ENCODE measurements at places on chromosomes 6 and 20. TPM values are rescaled to one million over a fixed set of nuclear protein-coding genes. Genes with fewer than 3 reads are reported as not detected.

DNA sequence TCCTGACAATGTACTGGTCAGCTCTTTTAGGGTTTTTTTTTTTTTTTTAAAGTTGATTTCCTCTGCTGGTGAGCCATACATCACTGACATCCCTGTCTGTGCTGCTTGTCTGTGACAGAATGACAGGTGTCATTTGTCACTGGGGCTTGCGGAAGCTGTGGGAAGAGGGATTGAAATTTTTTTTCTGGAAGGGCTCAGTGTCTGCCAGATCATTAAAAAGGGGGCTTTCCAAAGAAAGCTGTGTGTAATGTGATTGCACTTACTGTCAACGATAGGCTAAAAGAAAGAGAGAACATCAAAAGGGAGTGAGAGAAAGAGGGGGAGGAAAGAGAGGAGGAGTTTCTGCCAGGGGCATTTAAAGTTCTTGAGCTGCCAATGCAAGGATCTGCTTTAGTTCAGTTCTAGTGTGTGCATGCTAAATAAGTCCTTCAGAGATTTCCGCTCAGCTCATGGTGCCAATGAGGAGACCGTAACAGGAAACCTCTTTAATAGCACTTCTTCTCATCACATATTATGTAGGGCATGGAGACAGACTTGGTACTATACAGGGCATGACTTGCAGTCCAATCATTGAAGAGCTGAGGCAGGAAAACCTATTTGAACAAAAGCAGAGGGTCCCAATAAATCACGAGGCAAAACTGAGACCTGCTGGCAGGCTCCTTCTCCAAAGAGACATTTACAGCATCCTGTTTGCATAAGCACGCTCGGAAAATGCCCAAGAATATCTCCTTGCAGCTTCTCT, 177.2 kb downstream of the TSHZ2 start:
- no peak overlapping the region for H3K27ac ChIP-seq
- H3K36me3 ChIP-seq, result no peaks in the 10 kb centered on the region
- H3K4me1 ChIP-seq, result no peaks in the 10 kb centered on the region
- H3K4me3 ChIP-seq, result no peak overlapping the region
- no peak for DNase-seq
- H3K27me3 ChIP-seq, result no peaks in the 10 kb centered on the region

GRCh38 chr6:30645989-30646388, 944 bp upstream of the C6orf136 start:
- peaks cover 16% of the 10 kb centered on the region for H3K4me1 ChIP-seq
- H3K27me3 ChIP-seq, result no peaks in the 10 kb centered on the region
- H3K4me3 ChIP-seq, result no peak overlapping the region
- H3K36me3 ChIP-seq, result no peaks in the 10 kb centered on the region
- peak overlapping the region; percentile 2 for H3K27ac ChIP-seq
- no peak for DNase-seq

DNA sequence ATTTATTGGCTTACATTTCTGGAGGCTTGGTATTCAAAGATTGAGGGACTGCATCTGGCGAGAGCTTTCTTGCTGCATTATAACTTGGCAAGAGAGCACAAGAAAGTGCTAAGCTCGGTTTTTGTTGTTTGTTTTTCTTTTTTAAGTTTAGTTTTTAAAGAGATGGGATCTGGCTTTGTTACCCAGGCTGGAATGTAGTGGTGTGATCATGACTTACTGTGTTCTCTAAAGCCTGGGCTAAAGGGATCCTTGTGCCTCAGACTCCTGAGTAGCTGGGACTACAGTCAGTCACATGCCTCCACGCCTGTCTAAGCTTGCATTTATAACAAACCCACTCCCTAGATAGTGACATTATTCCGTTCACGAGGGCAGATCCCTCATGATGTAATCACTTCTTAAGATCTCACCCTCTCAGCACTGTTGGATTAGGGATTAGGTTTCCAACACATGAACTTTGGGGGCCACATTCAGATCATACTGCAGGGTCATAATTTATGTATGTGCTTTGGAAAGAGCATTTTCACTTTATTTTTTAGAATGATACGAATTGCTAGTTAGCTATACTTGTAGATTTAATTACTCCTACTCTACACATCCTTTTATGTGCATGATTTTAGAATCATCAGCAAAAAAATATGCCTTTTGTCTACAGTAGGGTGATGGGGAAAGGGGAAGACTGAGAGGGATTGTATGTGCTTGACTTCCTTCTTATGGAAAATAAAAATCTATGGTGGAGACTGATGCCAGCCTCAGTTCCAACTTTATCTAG, 167.8 kb downstream of the JARID2 start:
- no peak for DNase-seq
- no peaks in the 10 kb centered on the region for H3K4me1 ChIP-seq
- no peaks in the 10 kb centered on the region for H3K36me3 ChIP-seq

GRCh38 chr20:20778676-20779075, 66.2 kb upstream of the RALGAPA2 start:
- no peaks in the 10 kb centered on the region for H3K36me3 ChIP-seq
- no peaks in the 10 kb centered on the region for H3K27me3 ChIP-seq
- H3K4me3 ChIP-seq, result no peak overlapping the region
- no peak overlapping the region for H3K27ac ChIP-seq
- no peak for DNase-seq
- no peaks in the 10 kb centered on the region for H3K4me1 ChIP-seq

DNA sequence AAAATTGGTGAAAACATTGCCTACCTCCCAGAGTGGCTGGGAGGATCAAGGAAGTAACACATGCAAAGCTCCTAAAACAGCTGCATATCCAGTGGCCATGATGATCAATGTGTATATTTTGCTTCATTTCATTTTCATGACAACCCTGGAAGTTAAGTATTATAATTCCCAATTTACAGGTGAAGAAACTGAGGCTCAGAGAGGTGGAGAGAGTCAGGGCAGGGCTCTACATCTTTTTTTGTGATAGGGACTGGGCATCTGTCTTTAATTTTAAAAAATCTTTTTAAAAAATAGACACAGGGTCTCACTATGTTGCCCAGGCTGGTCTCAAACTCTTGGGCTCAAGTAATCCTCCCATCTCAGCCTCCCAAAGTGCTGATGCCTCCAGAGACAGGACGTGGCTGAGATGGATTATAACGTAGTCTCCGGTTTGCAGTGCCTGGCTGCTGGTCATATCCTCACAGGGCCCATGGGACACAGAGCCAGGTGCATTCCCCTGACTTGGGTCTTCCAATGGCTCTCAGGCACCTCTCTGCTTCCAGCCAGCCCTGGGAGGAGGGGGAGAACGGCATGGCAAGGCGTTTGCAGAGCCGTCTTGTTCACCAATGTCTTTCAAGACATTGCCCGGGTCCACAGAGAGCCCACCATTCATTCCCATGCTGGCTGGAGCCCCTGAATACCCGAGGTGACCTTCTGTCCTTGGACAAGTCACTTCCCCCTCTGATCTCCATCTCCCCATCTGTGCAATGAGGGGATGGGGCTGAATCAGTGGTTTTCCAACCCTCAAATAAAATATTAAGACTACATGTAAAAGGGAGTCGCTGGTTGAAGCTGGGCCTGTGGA, 38.3 kb downstream of the HNF4A start:
- H3K4me3 ChIP-seq, result peak overlapping the region; percentile 16
- peak overlapping the region; percentile 77 for H3K27ac ChIP-seq
- H3K36me3 ChIP-seq, result no peaks in the 10 kb centered on the region
- H3K4me1 ChIP-seq, result peaks cover 50% of the 10 kb centered on the region

DNA sequence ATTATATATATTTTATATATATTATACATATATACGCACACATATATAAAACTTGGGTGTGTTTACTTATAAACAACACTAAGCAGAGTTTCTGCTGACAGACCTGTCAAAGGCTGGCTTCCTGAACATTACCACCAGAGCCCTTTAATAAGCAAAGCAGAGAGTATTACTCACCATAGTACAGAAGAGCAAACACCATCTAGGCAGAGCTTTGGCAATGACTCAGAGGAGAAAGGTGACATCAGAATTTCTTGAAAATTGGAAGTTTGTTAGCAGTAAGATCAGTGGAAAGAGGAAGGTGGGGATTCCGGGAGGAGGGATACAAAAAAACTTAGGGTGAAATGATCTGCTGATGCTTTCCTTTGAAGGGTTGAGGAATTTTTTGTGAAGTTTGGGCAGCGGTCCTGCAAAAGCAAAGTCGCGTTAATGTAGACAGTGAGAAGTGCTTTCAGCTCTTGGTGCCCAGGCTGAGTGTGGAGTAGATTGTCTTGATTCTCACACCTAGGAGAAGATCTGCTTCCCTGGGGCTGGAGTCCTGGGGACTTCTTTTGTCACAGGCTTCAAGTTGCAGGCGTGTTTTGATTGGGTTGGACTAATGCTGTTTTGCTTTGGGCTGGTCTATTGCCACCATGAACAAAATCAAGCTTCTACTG, 109.6 kb upstream of the BACH2 start:
- no peaks in the 10 kb centered on the region for H3K27me3 ChIP-seq
- no peak overlapping the region for H3K4me3 ChIP-seq
- no peaks in the 10 kb centered on the region for H3K36me3 ChIP-seq
- H3K27ac ChIP-seq, result no peak overlapping the region

GRCh38 chr20:49899541-49900383, 15.6 kb downstream of the SPATA2 start:
- no peaks in the 10 kb centered on the region for H3K36me3 ChIP-seq
- no peak for DNase-seq
- no peak overlapping the region for H3K4me3 ChIP-seq
- H3K27ac ChIP-seq, result no peak overlapping the region
- no peaks in the 10 kb centered on the region for H3K27me3 ChIP-seq

DNA sequence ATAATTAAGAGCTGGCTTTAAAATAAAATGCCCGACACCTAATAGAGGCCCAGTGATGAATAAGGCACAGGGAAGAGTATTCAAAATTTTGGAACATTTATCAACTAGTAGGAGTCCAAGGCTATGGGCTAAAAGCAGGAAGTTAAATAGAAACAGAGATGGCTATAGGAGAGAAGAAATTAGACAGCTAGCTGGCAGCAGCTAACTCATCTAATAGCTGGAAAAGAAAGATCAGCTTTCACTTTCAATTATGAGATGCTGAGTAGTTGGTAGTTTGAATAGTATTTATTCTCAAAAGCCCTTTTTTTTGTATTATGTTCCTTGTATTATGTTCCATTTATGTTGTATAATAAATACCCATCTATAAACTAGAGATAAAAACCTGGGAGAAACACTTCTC, 215.7 kb downstream of the SLC35F1 start:
- no peaks in the 10 kb centered on the region for H3K27me3 ChIP-seq
- no peak overlapping the region for H3K4me3 ChIP-seq
- no peak for DNase-seq
- H3K4me1 ChIP-seq, result no peaks in the 10 kb centered on the region
- no peak overlapping the region for H3K27ac ChIP-seq

- no peak overlapping the region for H3K27ac ChIP-seq
- DNase-seq, result no peak
- no peaks in the 10 kb centered on the region for H3K4me1 ChIP-seq
- H3K27me3 ChIP-seq, result no peaks in the 10 kb centered on the region
Measured at GRCh38 chr6:17036065-17036393, 65.8 kb upstream of the STMND1 start.

DNA sequence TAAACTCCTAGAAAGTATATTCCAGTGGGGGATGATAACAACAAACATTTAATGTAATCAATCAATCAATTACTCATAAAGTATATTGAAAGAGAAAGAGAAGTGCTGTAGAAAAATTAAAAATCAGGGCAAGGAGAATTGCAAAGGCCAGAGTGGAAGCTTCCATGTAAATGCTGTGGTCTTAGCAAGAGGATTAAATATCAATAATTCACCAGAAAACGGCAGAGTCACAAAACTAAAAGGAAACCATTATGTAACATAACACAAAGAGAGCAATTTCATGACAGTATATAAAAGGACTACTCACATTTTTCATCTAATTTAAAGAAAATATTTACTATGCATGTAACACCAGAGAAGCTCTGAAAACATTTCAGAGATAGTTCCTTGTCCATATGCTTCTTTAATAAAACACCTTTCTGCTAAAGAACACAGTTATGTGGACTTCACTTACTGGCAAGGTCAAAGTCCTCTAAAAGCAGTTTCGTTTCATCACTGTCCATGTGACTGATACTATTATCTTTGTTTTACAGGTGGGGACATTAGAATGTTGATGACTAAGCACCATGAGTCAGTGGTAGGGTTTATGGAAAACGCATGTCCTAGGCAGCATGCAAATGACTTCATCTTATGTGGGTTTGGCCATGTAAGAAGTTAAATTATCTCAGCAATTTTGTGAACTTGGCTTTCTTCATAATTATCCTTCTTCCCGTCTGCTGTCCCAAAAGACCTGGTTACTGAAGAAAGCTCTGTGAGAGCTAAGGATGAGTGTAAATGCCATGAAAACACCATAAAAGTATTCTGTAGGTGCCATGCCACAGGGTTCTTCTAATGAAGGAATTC, 185.8 kb upstream of the TENT5A start:
- peak overlapping the region; percentile 69 for H3K27ac ChIP-seq
- H3K36me3 ChIP-seq, result no peaks in the 10 kb centered on the region
- DNase-seq, result no peak
- no peaks in the 10 kb centered on the region for H3K27me3 ChIP-seq

GRCh38 chr6:110147870-110148269, 31.6 kb downstream of the WASF1 start:
- H3K27ac ChIP-seq, result no peak overlapping the region
- no peaks in the 10 kb centered on the region for H3K27me3 ChIP-seq
- H3K4me1 ChIP-seq, result no peaks in the 10 kb centered on the region
- no peak overlapping the region for H3K4me3 ChIP-seq

DNA sequence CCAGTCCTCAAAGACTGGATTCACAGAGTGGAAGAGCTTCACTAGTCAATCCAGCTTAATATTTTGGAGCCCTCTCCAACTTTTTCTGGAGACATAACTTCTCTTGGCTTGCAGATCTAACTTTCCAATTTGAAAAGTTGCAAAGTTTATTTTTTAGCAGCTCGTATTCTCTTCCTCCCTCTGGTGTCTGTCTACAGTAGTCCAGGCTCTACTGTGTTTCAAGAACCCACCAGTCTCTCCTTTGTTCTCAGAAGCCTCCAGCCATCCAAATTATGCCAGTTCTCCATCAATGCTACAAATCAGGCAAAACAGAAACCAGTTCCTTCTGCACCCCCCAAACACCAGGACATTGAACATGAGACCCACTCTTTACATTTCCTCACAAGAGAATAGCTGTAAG, 376.1 kb upstream of the OPRM1 start:
- no peak overlapping the region for H3K4me3 ChIP-seq
- no peaks in the 10 kb centered on the region for H3K27me3 ChIP-seq
- no peak for DNase-seq

DNA sequence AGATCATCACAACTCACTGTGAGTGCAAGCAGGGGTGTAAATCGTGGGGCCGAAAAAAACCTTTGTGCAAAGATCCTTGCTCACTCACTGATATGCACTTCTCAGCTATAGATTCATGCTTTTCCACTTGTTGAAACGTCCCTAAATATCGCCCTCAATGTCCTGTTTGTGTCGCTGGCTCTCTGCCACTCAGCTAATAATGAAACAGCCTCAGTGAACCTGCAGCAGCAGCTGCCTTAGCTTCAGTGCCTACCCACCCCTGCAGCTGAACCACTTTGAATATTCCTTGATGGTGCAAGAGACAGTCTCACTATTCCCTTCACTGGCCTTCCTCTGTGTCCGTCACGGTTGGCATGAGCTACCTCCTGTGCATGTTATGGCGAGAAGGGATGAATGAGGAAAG, 128.9 kb upstream of the NAA20 start:
- H3K27ac ChIP-seq, result peak overlapping the region; percentile 53
- H3K4me1 ChIP-seq, result no peaks in the 10 kb centered on the region
- H3K36me3 ChIP-seq, result no peaks in the 10 kb centered on the region
- H3K4me3 ChIP-seq, result peak overlapping the region; percentile 17
- H3K27me3 ChIP-seq, result no peaks in the 10 kb centered on the region
- no peak for DNase-seq

The C20orf202 gene
- total RNA-seq, result not detected

The CCN5 gene
- total RNA-seq, result 1.0 TPM

The TMEM151B gene
- not detected for total RNA-seq

The BMP5 gene
- 0.95 TPM for total RNA-seq
